Stimulated activated CD4-positive, alpha-beta T cell treated with anti-CD3 and anti-CD28 coated beads, TNF-alpha, amount 100 ng/mL, for 24 hours (primary cell): ENCODE measurements at places on chromosomes 1 and 21.

DNA sequence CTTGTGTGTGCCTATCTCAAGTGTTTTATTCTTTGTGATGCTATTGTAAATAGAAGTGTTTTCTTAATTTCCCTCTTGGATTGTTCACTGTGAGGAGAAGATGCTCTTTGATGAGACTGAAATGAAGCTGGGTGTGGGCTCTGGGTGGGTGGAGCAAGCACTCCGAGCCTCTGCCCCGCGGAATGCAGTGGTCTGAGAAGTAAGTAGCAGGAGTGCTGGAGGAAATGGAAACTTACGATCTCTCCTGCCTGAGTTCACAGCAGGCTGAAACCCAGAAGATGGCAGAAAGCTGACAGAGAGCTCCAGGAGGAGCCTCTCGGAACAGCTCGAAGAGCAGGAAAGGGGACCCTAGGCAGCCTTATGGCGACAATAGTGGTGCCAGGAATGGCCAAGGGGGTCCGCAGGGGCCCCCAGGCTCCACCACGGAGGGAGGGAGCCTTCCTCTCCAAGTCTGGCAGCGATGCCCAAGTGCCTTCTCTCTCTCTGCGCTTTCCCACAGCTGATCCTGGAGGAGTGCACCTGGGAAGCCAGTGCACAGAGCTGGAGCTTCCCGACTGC lies 126.8 kb upstream of the COL6A1 start:
- no peak for DNase-seq

- DNase-seq = no peak
Measured at GRCh38 chr1:25922056-25922970, 16.1 kb upstream of the STMN1 start.

- DNase-seq = no peak
Measured at GRCh38 chr1:173171152-173171551, 36.0 kb downstream of the TNFSF4 start.

DNA sequence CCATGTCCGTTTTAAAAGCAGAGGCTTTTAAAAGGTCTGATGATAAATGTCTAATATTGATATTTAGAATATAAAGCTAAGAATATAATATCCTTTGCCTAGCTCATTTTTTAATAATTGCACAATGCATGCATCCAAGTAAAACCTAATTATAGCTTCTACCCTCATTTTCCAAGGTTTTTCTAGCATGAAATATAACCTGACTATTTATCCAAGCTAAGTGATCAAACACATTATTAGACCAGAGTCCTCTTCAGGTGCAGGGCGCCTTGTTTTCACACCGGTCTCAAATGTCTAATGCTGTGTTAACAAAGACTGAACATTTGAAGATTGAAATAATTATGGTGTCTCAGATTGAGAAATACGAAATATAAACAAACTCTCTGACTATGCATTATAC lies 648.9 kb upstream of the CXADR start:
- no peak for DNase-seq

- no peak for DNase-seq
Measured at GRCh38 chr1:188355847-188356246, 1527.1 kb downstream of the PLA2G4A start.
